T1000 (cell line): ENCODE measurements at places on chromosomes 12 and 14.

- DNase-seq: no peak
Observed at GRCh38 chr14:52369305-52369801, 55.2 kb downstream of the PTGER2 start.

GRCh38 chr12:10571141-10571540 is 42.3 kb downstream of the MAGOHB start:
- no peak for DNase-seq

GRCh38 chr12:65335981-65336380 is 57.5 kb downstream of the MSRB3 start:
- DNase-seq: no peak

- DNase-seq: no peak
Observed at GRCh38 chr12:111041091-111041490, 120.7 kb upstream of the MYL2 start.

DNA sequence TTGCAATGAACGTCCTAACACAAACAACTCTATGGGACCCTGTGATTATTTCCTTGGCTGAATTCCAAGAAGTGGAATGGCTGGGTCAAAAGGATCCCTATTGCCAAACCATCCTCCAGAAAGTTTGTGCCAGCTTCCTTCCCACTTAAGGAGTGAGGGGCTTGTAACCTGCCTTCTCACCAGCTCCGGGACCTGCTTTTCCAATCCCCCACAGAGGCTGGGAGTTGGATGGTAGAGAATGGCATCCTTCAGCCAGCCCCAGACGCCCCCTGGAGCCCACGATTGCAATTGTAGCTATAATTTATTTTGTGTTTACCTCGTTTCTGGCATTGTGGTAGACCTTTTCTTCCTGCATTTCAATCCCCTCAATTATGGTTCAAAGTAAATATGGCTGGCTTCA is 9.7 kb upstream of the ZDHHC22 start:
- no peak for DNase-seq

DNA sequence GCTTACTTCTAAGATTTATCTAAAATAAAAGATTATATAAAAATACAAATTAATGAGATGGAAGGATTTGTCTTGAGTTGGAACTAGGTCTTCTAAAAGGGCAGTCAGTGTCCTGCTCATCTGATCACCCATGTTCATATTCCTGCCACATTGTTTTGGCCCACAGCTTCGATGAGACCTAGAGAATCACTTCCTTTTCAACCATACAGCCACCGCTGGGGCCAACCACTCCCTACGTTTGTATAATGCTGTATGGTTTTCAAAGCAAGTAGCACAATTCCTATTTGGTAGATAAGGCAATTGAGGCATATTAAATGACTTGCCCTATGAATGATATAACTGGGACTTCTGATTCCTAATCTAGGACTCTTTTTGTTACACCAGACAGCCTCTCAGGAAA is 249.4 kb downstream of the ZFP36L1 start:
- DNase-seq: no peak

DNA sequence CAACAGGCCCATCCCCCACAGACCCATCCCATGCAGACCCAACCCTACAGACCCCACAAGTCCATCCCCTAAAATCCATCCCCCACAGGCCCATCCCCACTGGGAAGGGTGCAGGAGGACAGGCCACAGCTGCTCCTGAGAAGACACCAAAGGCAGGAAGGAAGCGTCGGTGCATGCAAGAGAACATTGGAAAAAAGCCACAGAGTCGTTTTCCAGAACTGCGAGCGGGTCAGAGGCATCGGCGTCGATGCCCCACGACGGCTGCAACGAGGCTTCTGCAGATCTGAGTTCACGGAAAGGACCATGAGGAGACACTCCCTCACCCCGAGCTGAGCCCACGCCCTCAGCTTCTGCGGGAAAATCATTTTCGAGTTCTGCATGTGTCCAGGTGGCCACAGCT is 59.6 kb upstream of the GALNT9 start:
- DNase-seq: no peak

GRCh38 chr14:103819503-103820307 is 27.7 kb downstream of the PPP1R13B start:
- DNase-seq: no peak

DNA sequence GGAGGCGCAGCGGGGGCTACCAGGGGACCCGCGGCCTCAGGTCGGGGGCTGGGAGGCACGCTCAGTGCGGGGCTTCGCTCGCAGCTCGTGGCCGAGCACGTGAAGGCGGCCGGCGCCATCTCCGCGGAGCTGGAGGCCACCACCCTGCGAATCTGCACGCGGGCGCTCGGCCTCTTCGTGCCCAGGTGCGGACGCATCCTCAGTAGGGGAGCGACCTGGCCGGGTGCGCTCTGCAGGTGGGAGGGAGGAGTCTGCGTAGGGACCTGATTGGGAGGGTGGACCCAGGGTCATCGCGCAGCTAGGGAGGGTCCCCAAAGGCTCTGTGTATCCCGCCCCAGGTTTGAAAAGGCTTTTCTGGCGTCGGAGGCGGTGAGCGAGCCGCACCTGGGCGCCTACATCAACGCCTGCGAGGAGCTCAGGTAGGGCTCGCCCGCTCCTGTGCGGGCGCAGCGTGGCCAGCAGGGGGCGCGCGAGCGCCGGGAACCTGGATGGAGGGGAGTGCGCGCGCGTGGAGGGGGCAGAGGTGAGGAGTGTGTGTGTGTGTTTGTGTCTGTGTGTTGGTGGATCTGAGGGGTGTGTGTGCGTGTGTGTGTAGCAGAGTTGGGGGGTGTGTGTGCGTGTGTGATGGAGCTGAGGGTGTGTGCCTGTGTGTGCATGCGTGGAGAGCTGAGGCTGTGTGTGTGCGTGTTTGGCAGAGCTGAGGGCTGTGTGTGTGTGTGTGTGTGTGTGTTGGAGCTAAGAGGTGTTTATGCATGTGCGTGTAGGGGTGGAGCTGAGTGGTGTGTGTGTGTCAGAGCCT is 10.3 kb downstream of the EXOC3L4 start:
- DNase-seq: no peak

- DNase-seq: no peak
Observed at GRCh38 chr12:54890339-54890738, 36.0 kb downstream of the MUCL1 start.

GRCh38 chr12:14959126-14959440 is 2.3 kb downstream of the ARHGDIB start:
- DNase-seq: no peak
